T follicular helper cell (primary cell): ENCODE measurements at places on chromosomes 7 and 10.

GRCh38 chr10:60207894-60208293 is 181.8 kb downstream of the ANK3 start:
- DNase-seq: no peak

DNA sequence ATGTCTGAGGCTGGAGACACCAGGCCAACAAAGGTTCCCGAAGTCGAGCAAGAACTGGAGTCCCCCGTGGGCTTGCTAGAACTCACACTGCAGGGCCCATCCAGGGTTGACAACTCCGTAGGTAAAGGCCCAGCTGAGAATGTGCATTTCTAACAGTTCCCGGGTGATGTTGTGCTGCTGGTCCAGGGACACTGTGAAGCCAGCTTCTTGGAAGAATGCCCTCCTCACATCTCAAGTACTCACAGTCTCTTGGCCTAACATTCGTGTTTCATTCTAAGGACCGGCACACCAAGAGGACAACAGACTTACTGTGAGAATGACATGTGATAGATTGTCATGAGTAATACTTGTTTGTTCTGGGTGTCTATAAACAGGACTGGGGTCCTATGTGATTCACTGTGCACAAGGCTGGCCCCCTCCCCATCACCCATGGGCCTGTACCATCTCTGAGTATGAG is 682.3 kb upstream of the IGFBP3 start:
- DNase-seq: no peak

DNA sequence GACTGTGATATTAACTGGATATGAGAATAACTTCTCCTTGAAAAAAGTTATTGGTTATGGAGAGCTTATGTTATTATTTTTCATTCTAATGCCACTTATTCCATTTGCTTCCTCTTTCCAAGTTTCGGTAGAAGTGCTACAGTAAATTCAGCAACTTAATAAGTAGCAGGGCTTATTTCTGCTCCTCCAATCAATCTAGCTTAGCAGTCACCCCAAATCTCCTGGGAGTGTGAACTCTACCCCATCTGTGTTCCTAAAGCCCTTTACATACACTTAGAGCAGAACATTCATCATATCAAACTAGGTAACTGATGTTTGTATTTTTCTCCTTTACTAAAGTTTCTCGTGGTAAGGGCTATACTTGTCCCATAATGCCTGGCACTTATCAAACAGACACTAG is 8.7 kb downstream of the ARL3 start:
- DNase-seq: no peak

GRCh38 chr7:92586403-92586802 is 3.8 kb downstream of the FAM133B start:
- no peak for DNase-seq

DNA sequence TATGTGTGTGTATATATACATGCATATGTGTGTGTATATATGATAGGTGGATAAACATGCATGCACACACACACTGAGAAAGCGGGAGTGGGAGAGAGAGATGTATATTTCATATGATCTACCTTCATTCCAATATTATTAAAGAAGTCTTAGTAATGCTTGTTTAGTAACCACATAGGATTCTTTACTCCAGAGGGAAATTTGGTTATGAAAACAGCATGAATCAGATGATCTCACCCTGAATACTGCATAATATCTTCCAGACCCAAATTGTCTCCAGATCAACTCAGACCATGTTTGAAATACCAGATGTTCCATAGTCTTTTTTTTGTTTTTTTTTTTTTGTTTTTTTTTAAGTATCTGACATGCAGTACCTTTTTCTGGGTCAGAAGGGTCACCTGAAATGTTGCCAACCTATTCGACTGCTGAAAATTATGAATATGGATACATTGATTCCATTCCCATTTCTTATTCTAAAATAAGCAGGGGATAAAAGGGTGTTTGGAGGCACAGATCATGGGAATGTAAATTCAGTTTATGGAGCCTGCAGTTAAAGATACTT is 17.4 kb downstream of the TES start:
- DNase-seq: no peak

DNA sequence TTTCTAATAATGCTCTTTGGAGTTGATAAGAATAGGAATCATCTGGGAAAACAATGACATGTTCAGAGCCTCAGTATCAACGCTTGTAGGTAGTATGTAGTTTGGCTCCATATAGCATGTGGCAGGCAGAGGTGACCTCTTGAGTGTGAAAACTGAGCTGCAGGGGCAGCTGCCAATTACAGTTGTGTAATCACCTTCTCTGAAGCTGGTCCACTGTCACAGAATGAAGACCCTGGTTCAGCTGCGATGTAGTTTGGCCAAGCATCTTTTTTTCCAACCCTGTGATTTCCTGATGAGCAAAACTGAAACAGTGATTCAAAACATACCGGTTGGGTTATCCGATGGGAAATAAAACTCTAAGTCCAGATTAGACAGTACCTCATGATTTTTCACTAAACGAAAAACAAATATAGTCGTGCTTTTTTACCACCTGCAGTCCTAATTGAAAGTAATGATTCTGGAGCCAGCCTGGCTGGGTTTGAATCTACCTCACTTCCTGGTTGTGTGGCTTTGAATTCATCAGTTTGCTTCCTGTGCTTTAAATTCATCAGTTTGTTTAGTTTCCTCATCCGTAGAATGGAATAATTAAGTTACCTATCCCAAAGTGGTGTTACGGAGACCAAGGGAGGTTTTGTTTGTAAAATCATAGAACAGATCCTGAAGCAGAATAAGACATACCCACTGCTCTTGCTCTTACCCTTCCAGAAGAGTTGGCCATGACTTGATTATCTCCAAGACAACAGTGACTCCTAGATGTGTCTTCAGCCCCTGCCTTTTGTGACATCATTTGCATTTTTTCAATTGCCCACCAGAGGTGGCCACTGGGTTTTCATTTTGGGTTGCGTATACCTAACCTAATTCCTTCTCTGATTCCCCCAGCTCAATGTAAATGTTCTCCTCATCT is 87.4 kb downstream of the CELF2 start:
- no peak for DNase-seq

DNA sequence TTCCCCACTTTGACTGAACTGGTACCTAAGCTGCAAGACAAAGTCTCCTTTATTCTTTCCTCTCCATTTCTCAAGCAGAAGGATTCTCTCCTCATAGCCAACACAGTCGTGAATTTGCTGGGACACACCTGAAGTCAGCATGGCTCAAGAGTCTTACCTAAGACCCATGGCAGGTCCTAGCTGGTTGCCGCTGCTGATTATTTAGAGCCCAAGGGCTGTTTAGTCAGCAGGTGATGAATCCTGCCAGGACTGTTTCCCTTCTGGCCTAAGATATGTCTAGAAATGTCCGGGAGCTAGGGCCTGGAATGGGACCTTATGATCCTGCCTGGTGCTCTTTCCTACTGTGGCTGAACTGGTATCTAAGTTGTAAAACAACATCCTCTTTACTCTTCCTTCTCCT is 82.8 kb downstream of the AHCYL2 start:
- no peak for DNase-seq

- no peak for DNase-seq
Observed at GRCh38 chr7:67655168-67655567, 658.5 kb downstream of the TYW1 start.
